ENCODE measurements at places on chromosomes 16 and 17. TPM values are rescaled to one million over a fixed set of nuclear protein-coding genes. Genes with fewer than 3 reads are reported as not detected.
A peak's percentile ranks its signal among the peaks of the same experiment; 100 is the strongest.

GRCh38 chr17:75079023-75079373, 8.8 kb upstream of the SLC16A5 start:
- ATAC-seq: no peak

- ATAC-seq: no peak
Measured at GRCh38 chr17:47757386-47757785, 24.4 kb downstream of the TBX21 start.

GRCh38 chr17:44842748-44843147, 4.9 kb upstream of the HIGD1B start:
- peak; percentile 62 for ATAC-seq

DNA sequence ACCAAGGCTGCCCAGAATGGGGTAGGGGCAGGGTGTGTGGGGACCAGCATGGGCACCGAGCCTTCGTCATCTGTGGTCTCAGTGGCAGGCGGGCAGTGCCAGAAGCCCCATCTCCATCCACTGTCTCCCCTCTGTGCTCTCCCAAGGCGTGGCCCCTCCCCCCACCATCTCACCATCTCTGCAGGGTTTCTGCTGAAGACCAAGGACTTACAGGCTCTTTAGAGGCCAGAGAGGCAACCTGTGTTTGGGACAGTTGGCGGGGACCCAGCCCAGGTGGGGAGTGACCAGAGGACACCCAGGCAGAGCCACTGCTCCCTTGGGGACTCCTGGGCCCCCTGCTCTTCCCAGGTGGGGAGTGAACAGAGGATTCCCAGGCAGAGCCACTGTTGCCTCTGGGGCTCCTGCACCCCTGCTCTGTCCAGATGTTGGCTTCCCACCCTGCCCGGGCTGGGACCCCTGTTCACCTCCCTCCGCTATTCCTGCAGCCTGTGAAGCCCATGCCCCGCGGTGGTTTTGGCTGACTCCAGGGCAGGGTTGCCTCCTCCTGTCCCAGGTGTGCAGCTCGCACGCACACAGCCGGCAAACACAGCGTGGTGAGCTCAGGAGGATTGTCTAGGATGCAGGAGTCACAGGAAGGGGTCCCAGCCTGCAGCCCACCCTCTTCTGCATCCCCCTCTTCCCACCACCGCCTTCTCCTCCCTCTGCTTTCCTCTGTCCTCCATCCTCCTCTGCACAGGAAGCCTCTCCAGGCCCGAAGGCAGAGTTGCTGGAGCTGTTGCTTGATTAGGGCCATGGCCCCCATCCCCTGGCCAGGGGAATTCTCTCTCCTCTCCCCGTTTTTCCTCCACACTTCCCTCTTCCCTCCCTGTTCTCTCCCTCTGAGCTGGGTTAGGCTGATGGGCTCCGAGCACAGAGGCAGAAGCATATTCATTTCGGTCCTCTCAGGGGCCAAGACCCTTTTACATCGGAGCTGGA, 45.0 kb downstream of the SLC7A5 start:
- ATAC-seq: no peak

GRCh38 chr17:42676424-42677011, at the start of gene PLEKHH3:
Gene PLEKHH3 (minus strand): TSS chr17:42676994. CDS start chr17:42676563, 431 bp downstream.
- ATAC-seq: no peak

GRCh38 chr16:54245788-54246453, 40.7 kb downstream of the IRX3 start:
- ATAC-seq: no peak

- no peak for ATAC-seq
Measured at GRCh38 chr16:83954577-83955016, 1.6 kb downstream of the OSGIN1 start.

DNA sequence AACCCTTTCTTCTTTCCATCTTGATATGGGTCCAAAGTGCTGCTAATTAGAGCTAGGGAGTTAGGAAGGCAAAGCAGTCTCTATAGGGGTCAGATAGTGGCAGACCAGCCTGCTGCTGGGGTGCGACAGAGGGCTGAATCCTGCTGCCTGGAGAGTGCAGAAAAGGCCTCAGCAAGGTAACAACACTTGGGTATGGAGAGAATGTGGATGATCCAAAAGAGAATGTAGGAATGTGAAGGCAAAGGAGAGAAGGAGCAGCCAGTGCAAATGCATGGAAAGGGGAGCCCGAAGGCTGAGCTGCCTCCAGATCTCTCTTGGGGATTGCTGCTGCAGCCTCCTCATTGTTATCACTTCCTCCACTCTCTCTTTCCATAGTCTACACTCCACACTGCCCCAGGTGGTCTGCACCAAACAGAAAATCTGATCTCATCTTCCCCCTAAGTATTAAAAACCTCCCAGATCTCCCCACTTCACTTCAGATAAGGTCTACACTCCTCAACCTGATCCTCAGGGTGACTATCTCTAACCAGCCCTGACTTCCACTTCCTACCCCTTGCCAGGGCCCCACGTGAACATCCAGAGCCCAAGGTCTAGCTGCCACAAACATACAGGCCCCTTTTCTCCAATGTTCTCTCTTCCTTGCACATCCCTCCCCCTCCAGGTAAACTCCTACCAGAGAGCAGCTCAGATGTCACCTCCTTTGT, 28.8 kb downstream of the TOM1L2 start:
- no peak for ATAC-seq

DNA sequence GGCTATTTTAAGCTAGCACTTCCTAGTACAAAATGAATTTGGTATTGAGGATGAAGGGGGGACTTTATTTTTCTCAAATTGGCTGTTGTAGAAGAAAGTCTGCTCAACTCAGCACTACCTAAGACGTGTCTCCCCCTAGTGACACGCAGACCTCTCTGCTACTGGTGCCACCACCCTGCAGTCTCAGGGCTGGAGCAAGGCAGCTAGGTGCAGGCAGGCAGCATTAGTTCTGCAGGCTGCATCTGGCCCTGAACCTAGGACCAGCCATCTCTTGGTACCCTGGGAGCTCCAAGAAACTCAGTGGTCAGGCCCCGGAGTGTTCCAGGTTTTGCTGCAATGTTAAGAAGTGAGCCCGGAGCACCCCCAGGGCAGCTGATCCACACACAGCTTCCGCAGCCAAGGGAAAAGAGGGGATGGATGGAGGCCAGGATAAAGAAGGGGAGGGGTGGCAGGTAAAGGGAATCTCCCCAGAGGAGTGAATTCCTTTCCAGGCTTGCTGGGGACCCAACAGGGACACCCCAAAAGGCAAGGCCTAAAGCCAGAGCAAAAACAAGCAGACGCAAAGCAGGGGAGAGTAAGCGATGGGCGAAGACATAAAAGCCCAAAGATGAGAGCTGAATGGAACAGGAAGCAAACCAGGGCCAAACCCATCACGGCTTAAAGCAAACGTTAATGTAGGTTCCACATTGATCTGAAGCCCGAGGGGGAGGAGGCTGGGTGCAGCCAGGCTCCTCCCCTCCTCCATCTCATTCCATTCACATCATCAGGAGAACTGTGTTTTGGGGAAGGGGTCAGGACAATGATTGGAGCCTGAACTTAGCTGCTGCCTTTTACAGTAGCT, 200.5 kb downstream of the ZFHX3 start:
- ATAC-seq: no peak

- no peak for ATAC-seq
Measured at GRCh38 chr16:77890075-77890474, 101.7 kb downstream of the VAT1L start.

Gene TMEM186
- total RNA-seq: 8.8 TPM

DNA sequence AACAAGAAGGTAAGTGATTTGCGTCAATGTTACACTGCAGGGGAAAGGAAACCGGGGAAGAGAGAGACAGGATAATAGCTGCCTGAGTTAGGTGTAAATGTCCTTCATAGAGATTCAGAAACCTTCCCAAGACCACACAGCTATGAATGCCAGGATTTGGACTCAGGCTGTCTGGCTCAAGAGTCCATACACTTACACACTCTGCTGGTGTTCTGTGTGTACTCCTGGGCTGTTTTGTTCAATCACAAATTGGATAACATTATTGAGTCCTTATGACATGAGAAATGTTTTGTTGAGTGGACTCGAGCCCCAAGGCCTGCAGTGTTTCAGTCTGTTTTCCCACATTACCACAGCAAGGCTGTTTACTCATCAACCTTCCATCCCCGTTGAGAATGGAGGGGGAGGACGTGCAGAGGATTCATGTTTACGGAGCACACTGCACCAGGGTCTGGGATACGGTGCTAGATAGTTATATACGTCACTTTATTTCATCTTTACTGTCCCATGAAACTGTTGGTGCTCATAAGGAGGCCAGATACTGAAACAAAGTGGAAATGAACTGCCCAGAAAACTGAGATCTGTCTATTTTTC, 450.8 kb downstream of the HAPSTR1 start:
- no peak for ATAC-seq

GRCh38 chr16:62548095-62548494, 511.9 kb upstream of the CDH8 start:
- no peak for ATAC-seq

GRCh38 chr16:27879601-27880247, 183.8 kb downstream of the GSG1L start:
- no peak for ATAC-seq

- peak; percentile 83 for ATAC-seq
Measured at GRCh38 chr17:1153795-1154546, 25.8 kb downstream of the ABR start.

DNA sequence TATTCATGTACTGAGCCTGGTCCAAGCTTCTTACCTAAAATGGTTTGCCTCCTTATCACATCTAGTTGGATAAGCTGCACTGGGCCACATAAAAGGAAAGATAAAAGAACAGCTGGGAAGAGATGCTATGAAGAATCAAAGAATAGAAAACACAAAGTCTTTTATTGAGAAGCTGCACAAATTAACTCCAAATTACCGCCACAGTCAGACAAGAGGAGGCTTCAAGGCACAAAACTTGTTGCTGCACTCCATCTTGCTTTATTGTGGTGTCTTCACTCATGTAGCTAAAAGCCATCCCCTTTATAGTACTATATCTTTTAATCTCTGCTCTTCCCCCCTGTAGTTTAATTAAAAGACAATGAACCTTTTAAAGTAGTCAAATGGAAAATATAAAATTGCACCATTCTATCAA, 330.6 kb upstream of the PMFBP1 start:
- no peak for ATAC-seq

DNA sequence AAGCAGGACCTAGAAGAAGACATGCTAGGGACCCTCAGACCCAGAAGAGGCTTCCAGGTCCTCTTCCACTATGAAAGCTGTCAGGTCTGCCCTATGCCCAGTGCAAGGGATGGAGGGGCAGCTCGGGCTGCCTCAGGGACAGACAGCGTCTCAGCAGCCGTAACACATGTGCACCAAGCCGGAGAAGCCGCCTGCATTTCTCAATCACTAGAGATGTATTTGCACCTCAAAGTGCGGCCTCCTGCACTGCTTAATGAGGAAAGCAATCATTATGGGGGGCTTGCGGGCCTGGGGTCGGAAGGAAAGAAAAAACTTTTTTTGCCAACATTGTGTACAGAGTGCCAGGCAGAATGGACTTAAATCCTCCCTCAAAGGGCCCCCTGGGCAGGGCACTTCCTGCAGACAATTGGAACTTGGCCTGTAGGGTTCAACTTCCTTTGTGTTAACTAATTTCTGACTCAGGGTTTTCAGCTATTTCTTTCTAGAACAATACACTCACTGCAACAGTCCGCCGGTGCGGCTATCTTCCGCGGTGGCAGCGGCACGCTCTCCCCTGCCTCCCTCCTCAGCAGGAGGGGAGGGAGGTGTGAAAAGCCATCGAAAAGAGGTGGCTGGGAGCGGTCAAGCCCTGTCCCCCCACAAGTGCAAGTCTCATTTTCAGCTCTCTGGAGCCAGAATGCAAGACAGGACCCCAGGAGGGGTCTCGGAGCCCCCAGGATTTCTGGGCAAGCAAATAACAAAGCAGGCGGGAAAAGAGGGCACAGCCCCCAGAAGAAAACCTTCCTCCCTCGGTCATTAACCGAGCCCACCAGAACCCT, 101.2 kb downstream of the ZNF423 start:
- ATAC-seq: peak; percentile 61

GRCh38 chr16:354291-354881, 1.9 kb upstream of the AXIN1 start:
- ATAC-seq: no peak

DNA sequence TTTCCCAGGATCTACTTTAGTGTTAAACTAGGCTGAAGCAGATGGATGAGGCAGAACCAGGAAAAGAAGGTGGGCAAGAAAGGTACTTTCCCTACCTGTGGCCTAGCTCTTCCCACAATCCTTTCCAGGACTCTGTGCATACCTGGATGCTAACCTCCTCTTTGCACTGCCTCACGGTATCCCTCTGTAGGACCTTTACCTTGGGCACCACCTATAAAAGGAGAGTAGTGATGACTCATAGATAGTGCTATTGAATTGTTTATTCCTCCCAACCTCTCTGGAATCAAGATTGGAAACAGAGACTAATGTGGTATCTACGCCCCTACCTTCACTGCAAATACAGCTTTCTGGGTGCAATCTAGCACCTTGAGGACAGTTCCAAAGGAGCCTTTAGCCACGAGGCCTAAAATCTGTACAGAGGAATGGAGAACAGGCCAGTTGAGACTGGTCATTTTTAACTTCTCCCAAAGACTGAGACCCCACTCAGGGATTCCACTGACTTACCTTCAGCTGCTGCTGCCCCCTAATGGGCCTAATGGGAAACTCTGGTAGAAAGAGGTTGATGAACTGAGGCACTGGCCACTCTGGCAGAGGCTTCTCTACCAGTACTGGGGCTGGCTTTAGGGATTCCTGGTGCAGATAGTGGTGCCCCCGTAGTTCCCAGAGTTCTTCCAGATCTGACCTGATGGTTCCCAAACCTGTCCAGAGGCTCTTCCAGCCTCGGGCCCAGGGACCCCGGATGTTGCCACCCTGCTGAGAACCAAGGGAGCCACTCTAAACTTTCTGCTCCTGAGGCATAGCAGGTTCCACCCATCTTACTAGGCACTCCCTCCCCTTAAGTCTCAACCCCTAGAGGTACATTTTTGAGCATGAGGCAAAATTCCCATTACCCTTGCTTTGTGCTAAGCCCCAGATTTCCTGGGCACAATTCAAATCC, 781 bp downstream of the RSKR start:
- peak; percentile 22 for ATAC-seq

GRCh38 chr16:73993878-73994277, 302.7 kb upstream of the PSMD7 start:
- no peak for ATAC-seq

GRCh38 chr17:73285916-73286862, 24.5 kb upstream of the CPSF4L start:
- no peak for ATAC-seq

Gene PLCD3
- 62.4 TPM for total RNA-seq
